Stimulated activated CD8-positive, alpha-beta memory T cell treated with anti-CD3 and anti-CD28 coated beads, Interleukin-2, amount 100 ng/mL, for 1 hour (primary cell): ENCODE measurements at places on chromosomes 12 and 14.

DNA sequence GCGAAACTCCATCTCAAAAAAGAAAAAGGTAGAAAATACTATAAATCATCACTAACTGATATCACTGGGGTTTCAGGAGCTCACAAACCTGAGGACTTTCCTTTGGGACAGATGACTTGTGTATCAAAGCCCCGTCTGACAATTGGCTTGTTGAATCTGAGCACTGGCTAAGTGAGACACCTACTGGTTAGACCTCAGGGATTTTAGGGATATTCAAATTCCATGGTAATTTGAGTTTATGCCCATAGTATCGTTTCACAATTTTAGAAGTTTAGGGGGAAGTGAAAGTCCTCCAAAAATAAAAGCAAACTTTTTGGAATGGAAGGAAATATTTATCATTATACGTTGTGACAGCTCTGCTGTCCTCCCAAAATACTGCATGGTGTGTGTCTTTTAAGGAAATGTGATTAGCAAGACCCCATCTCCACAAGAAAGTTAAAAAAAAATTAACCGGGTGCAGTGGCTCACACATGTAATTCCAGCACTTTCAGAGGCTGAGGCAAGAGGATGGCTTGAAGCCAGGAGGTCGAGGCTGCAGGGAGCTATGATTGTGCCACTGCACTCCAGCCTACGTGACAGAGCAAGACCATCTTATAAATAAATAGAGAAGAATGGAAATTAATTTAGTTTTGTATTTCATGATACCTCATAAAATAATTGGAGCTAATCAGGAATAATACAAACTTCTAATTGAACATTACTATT lies 49.2 kb downstream of the FBXL14 start:
- DNase-seq, result no peak

GRCh38 chr12:131565267-131566015 lies 145.4 kb upstream of the SFSWAP start:
- DNase-seq, result no peak

DNA sequence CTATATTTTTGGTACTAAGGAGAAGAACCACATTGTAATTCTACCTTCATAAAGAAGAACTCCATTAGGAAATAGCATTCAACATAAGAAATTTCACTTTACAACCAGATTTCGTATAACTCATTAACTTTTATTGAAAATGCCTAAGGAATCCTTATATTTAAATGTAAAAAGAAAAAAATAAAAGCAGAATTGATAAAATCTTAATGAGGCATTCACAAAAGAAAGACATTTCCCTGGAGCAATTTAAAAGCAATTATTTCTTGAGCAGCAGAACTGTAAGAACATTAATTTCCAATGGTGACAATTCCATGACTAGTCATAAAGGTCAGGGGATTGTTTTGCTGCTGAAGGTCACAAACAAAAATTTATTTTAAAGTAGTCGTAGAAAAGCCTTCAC lies 1192.8 kb upstream of the TMEM132C start:
- DNase-seq, result no peak

GRCh38 chr12:103909811-103910210 lies 20.4 kb upstream of the HSP90B1 start:
- DNase-seq, result no peak

GRCh38 chr12:57898308-57898970 lies 42.9 kb upstream of the ATP23 start:
- DNase-seq, result no peak

GRCh38 chr12:24708043-24708442 lies 240.9 kb downstream of the BCAT1 start:
- DNase-seq, result no peak

GRCh38 chr12:97336900-97337751 lies 125.5 kb upstream of the RMST start:
- DNase-seq, result no peak

DNA sequence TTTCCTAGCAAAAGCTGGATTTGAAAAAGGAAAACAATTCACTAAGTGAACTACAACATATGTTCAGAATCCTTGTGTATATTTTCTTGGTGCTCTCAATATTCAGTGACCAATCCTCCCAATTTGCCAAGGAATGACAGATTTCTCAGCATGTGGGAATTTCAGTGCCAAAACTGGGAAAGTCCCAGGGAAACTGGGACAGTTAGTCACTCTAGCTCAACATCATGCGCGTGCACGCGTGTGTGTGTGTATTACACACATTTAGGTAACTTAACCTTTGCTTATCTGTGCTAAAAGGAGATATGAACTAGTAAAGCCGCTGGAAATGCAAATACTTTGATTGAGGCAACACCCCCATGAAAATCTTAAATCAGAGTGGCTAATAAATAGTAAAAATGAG lies 26.1 kb upstream of the SLC6A13 start:
- no peak for DNase-seq

DNA sequence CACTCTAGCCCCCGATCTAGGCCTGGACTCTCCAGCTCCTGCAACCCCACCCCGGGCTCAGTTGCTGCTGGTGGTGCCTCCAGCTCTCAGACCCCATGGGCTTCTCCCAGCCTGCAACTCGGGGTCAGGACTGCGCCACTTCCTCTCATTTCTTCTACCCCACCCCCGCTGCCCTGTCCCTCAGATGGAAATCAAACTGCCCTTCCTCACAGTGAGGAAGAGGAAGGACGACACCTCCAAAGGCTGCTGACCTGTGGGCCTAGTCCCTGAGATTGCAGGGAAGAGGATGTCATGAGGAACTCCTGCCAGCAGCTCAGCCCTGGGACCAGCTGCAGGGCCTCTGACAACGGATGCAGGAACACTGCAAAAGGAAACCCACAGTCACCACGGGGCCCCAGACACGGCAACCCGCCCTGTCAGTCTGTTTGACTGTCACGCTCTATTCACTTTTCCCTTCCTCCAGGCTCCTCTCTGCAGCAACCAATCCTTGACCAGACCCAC lies 29.3 kb upstream of the PNMA1 start:
- no peak for DNase-seq

GRCh38 chr12:65557438-65558181 lies 266.7 kb upstream of the HMGA2 start:
- no peak for DNase-seq

DNA sequence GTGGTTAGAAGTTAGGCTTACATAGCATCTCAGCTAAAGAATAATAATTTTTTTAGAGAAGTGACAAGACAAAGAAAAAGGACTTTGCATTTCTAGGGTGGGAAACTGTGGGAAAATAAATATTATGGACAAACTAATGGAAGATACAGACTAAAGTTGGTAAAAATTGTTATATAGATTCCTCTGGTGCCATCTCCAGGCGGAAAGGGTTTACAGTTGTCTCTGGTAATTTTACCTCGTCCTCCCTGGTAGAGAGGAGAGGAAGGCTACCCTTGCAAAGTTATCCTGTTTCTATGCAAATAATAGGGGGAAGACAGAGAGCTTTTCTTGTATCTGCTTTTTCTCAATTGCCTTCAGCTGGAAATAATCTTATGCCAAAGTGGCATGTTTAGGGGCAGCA lies 5.2 kb downstream of the OR11G2 start:
- no peak for DNase-seq

GRCh38 chr14:105010891-105011291 lies 10.0 kb downstream of the CDCA4 start:
- no peak for DNase-seq
